ENCODE measurements at places on chromosomes 7 and 10.

GRCh38 chr10:99484626-99485581 lies 47.8 kb upstream of the NKX2-3 start:
- no peak for DNase-seq

GRCh38 chr10:71840177-71840957 lies 10.7 kb downstream of the PSAP start:
- peak; percentile 62 for DNase-seq

DNA sequence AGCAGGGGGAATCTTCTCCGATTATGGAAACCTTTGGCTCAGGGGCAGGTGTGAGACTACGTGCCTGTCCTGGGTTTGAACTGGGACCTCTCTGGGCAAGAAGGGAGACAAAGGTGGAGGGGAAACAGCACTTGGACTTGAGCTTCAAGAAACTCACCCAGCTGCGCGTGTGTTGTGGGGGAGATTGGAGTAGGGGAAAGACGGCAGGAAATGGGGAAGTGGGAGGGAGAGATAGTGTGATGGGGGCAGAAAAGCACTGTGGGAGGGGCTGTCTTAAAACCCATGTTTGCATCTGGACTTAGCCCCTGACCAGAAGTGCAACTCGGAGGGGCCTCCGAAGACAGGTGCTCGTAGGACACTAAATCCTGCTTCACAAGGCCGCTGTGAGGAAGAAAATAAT lies 107.0 kb downstream of the HIP1 start:
- no peak for DNase-seq

DNA sequence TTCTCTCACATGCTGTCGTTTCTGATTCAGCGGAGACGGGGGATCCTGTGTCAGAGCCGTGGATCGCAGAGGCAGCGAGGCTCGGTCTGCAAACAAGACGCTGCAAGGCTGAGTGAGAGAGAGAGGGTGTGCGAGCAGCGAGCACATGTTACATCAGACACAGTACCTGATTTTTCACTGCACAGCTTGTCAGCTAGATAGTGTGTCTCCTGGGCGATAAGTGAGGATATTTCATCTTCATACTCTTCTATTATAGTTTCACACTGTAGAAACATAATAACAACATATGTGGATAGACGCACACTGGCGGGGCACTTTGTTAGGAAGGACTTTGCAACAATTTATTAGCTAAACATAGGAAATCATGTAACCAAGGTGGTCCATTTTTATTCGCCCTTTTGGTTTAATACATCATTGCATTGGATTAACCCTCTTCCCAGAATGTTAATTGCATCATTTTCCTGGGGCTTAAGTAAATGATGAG lies 39.5 kb downstream of the CNPY1 start:
- DNase-seq, result no peak

- no peak for DNase-seq
Measured at GRCh38 chr7:11128498-11128897, 154.8 kb downstream of the PHF14 start.

GRCh38 chr10:99521765-99522469 lies 10.8 kb upstream of the NKX2-3 start:
- no peak for DNase-seq

- no peak for DNase-seq
Measured at GRCh38 chr10:100803908-100804307, 58.5 kb downstream of the PAX2 start.

Data from H1 (cell line).